RWPE2 (cell line): ENCODE measurements at places on chromosomes 5 and 9.

- no peak for DNase-seq
These were observed 78.3 kb downstream of the MAMDC2 start for GRCh38 chr9:70121818-70122436.

- DNase-seq, result peak; percentile 42
These were observed 114.5 kb upstream of the LMX1B start for GRCh38 chr9:126499005-126499910.

- no peak for DNase-seq
These were observed 18.5 kb upstream of the SLC24A2 start for GRCh38 chr9:19807182-19807892.

DNA sequence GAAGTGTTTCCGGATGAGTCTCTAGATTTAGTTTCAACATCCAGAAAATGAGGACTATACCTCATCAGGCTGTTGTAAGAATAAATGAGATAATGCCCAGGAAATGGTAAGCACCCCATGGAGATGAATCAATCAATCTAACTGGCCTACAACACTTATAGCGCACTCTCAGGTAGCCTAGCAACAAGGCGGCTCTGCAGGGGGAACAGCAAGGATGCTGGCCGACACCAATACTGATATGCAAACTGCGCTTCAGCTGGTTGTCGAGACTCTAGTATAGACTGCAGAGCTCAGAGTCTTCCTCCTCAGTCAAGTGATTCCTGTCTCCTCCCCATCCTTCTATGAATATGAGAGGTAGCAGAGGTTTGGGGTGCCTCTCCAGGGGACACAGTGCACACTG is 218.8 kb upstream of the WWC1 start:
- DNase-seq, result no peak

- DNase-seq, result no peak
These were observed 72.1 kb downstream of the C9orf152 start for GRCh38 chr9:110135846-110136245.

- DNase-seq, result no peak
These were observed 59.1 kb upstream of the ENTREP1 start for GRCh38 chr9:69265891-69266290.

GRCh38 chr5:60163762-60164161 is 270.2 kb upstream of the PDE4D start:
- no peak for DNase-seq

GRCh38 chr9:137021568-137021978 is 6.5 kb downstream of the ABCA2 start:
- DNase-seq, result no peak

GRCh38 chr9:84597131-84597530 is 72.4 kb upstream of the NTRK2 start:
- DNase-seq, result no peak

DNA sequence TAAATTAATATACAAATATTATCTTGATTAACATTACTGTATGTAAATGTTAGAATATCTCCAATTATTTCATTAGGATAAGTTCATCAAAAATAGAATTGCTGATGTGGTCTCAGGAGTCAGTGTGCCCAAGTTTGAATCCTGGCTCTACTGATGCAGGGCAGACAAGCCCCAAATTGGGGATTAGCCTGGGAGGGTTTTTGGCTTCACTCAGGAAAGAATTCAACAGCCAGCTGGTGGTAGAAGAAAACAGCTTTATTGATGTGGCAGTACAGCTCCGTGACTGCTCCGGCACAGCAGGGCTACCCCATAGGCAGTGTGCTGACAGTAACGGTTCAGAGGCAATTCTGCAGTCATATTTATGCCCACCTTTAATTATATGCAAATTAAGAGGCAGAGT is 32.5 kb downstream of the COL27A1 start:
- DNase-seq, result no peak

DNA sequence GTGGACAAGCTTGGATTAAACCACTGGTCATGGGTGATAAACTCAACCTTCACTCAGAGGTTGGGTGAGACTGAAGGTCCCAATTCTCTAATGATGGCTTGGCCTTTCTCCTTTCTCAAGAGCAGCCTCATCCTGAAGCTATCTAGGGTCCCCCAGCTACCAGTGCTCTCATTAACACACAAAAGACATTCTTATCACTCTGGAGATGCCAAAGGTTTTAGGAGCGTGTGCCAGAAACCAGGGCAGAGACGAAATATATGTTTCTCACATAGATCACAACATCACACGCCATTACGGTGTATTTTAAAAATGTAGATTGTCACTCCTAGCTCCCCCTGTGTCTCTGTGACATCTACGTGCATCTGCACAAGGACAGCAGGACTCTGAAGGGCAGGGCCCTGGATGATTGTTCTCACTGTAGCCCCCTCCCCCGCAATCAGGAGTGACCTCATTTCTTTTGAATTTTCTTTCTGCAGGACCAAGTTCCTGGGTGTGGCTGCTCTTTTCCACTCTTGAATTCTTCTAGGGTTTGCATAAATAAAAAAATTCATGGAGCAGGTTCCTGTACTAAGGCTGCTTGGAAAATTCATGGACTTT is 311.3 kb downstream of the GADD45G start:
- DNase-seq, result no peak

DNA sequence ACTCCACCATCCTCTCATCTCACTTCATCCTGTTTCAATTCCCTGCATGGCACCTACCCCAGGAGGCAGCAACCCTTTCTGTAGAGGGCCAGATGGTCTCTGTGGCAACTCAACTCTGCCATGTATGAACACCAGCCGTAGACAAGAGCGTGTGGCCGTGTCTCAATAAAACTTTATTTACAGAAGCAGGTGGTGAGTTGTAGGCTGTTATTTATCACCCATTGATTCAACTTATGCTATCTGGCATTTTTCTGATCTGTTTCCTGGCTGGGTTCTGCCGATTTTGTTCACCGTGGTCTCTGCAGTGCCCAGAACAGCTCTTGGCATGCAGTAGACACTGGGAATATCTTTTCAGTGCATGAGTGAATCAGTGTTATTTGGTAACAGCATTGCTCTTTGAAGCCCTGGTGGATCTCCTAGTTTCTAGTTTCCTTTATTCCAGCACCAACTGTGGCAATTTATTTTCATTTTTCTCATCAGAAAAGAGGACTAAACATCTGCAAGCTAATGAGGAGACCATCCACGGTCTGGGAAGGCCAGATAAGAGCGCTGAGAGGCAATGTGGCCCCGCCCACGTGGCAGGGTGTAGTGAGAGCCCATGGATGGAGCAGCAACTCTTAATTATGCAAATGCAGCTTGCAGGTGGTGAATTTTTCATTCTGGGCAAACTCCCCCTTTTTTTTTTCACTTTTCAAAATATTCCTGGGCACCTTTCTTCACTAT is 77.9 kb downstream of the CTSL start:
- no peak for DNase-seq

GRCh38 chr5:16642867-16643266 is 26.1 kb upstream of the RETREG1 start:
- DNase-seq, result no peak

GRCh38 chr9:99895510-99895909 is 10.9 kb upstream of the STX17 start:
- DNase-seq, result no peak

GRCh38 chr5:177537389-177538361 is 16.7 kb downstream of the FAM193B start:
- no peak for DNase-seq

GRCh38 chr5:65862384-65862783 is 64.0 kb upstream of the ERBIN start:
- DNase-seq, result no peak

- DNase-seq, result no peak
These were observed 460.8 kb downstream of the MTRR start for GRCh38 chr5:8329773-8330172.

- DNase-seq, result no peak
These were observed 8.2 kb upstream of the DOCK8 start for GRCh38 chr9:206481-206880.

- no peak for DNase-seq
These were observed 45.5 kb downstream of the CTSL start for GRCh38 chr9:87771316-87772006.

DNA sequence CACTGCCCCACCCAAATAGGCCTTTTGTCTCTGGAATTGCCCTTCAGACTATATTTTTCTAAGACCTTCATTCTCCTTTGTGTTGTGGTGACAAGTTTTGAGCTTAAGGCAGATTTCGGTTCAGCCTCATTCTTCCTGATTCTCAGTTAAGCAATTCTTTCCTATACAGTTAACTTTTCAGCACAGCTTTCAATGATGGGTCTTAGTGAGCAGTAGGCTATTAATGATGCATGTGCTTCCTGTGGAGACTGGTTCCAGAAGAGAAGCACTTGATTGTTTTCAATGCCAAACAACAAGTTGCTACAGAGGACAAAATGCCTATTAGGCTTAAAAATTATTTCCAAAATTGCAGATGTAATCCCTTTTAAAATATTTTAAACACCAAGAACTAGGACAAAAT is 47.7 kb upstream of the TLX3 start:
- DNase-seq, result no peak

DNA sequence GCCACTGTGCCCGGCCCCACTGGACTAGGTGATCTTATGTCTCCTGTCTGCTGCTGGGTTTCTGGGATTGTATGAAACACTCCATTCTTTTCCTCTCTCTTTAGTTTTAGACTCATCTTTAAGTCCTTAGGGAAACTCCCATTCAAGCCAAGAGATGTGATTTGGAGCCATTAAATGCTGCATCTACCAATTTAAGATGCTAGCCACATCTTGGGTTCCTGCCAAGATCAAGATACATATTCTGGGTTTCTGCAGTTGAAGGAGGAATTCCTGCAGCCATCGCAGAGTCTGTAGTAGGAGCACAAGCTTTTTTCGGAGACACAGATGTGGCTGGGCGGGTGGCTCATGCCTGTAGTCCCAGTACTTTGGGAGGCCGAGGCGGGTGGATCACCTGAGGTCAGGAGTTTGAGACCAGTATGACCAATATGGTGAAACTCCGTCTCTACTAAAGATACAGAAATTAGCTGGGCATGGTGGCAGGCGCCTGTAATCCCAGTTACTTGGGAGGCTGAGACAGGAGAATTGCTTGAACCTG is 23.2 kb downstream of the STXBP1 start:
- DNase-seq, result no peak

GRCh38 chr5:31934156-31934555 is 240.0 kb downstream of the GOLPH3 start:
- DNase-seq, result no peak

DNA sequence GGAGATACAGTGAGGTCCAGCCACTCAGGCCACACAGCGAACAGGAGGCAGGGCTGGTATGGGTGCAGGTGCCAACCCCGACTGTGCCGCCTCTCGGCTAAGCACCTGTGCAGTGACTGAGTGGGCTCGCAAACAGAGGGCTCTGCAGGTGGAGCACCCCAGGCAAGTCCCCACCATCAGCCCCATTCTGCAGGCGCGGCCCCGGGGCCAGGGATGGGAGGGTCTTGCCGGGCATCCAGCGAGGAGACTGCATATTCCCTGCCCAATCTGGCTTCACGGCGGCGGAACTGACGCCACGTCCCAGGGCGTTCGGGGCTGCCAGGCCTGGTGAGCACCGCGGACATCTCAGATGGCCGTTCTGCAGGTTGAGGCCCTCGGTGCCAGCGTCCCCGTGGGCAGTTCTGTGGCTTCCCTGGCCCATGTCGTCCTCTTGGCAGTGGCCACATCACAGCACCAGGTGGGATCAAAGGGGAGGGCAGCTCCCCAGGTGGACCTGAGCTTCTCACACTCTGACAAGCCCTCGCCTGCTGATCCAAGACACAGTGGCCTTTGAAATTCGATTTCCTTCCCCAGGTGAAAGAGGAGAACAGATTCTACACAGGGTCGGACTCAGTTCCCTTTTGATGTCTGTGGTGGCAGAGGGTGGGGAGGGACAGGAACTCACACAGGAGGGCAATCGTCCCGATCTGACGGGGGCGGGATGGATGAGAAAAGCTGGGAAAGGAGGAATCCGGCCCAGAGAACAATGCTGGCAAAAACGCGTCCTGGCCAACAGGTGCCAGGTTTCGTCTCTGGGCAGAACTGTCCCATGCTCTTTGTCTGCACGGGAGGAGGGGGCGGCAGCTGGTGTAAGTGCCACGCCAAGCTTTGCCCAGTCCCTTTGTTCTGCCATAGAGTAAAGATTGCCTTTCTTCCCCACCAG is 18.8 kb downstream of the DBH start:
- DNase-seq, result no peak

- no peak for DNase-seq
These were observed 22.5 kb downstream of the ACOT12 start for GRCh38 chr5:81371354-81371876.

DNA sequence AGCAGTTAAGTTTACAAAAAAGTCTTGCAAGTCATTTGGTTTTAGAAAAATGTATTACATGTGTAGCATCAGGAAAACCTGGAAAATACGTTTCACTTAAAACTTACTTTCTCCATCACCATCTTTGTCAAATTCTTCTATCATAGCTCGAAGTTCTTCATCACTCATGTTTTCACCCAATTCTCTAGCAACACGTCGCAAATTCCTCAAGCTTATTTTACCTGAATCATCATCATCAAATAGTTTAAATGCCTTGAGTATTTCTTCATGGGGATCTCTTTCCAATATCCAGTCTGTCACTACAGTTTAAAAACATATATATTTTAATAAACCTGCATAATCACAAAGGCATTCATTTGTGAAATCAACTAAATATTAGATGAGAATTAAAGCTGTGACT is 10.3 kb downstream of the CETN3 start:
- DNase-seq, result no peak

DNA sequence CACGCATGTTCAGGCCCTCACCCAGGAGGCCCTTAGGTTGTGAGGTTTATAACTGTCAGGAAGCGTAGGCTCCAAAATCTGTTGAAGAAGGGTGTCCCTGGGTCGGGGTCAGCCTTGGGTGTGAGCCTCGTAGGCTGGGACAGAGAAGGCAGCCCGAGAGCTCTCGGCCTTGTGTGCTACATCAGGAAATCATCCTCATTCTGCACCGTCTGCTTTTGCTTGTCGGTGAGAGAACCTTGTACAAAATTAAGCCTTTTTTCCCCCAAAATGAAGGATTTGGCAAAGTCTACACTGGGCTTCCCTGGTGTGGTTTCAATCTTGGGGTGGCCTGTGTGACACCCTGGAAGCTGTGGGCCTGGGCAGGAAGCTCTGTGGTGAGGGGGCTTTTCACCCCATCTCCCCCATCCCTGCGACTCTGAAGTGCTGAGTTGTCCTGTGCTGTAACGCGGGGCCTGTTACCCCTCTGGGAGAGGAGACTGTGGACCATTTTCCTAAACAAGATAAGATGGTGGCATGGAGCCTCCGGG is 55.3 kb downstream of the AHRR start:
- peak; percentile 49 for DNase-seq

GRCh38 chr5:52783226-52783959 is 4.3 kb upstream of the ITGA1 start:
- peak; percentile 82 for DNase-seq

- DNase-seq, result no peak
These were observed 366.5 kb downstream of the SLCO4C1 start for GRCh38 chr5:101929628-101930027.

GRCh38 chr5:127909066-127909465 is 174.5 kb upstream of the SLC12A2 start:
- no peak for DNase-seq

DNA sequence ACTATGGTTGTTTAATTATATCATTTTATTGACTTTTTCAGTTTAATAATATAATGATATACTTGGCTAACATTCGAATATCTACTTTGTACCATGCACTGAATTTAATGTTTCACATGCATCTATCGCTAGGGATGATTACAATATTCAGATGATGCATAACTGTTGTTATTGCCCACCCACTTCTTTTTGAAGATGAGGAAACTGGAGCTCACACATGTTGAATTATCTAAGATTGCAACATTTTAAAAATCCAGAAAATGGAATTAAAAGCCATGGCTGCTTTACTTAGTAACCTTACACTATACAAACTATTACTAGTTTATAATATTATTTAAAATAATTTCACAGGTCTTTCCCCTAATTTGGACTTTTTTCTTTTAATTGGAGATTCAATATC is 171.7 kb downstream of the TLR4 start:
- no peak for DNase-seq
